ENCODE measurements at places on chromosomes 1 and 21. TPM values are rescaled to one million over a fixed set of nuclear protein-coding genes. Genes with fewer than 3 reads are reported as not detected.

GRCh38 chr1:179169616-179170467 is 59.6 kb downstream of the ABL2 start:
- DNase-seq, result no peak

DNA sequence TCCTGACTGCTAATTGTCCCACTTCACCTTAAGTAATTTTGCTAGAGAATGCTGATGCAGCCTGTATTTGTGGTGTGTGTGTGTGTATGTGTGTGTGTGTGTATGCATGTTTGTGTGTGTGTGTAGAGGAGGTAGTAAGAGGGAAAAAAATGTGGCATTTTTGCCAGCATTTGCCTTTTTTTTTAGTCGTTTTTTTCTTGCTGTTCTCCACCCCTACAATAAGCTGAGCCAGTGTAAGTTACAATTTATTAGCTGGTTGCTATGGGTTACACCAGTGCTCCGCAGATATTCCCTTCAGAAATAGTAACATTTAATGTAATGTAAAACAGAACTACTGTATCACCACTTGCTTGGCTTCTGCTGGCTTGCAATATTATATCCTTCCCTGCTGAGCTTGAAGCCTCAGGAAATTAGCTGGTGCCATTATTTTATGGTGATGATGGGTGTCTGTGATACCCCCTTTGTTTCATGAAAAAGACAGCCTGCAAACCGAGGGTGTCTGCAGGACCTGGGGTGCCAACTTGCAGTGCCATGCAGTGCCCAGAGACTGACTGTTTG is 23.4 kb upstream of the IGSF3 start:
- no peak for DNase-seq

The GBP1 gene
- 6.2 TPM for polyA plus RNA-seq

The VTCN1 gene
- polyA plus RNA-seq, result 0.05 TPM

The S100A7 gene
- polyA plus RNA-seq, result not detected

Data from right cardiac atrium (tissue), 5 donors.